ENCODE measurements at places on chromosomes 6 and 20. TPM values are rescaled to one million over a fixed set of nuclear protein-coding genes. Genes with fewer than 3 reads are reported as not detected.

GFRAL gene
- not detected for total RNA-seq

DPPA5 gene
- total RNA-seq, result not detected

DNA sequence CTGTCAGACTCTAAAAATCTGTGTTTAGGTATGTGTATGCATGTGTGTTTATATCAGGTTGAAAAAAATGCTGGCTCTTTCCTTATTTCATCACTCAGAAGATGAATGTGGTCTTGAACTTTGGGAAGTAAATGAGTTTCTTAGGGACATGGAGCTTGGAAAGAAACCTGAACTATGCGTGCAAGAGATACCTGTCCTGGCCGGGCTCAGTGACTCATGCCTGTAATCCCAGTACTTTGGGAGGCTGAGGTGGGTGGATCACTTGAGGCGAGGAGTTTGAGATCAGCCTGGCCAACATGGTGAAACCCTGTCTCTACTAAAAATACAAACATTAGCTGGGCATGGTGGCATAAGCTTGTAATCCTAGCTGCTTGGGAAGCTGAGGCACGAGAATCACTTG is 4.4 kb upstream of the GLP1R start:
- DNase-seq, result no peak

GRCh38 chr6:108294297-108294726 is 542 bp upstream of the AFG1L start:
- no peak for DNase-seq

BAK1 gene
- total RNA-seq, result 23.6 TPM

DNA sequence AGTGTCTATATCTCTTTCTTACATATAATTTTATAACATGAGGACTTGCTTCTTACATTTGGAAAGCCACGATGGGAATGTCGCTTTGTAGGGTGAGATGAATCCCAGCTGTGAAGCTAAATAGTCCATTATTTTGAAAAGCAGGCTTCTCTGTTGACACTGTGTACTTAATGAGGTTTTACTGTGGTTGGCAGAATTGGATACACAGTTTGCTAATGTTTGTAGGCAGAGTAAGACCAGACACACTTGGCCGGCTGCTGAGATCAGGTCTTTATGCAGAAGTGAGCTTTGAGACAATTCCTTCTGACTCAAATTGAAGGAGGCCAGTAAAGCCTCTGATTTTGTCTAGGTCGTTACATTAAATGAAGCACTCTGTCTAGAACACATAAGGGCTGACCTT is 93.0 kb downstream of the NDUFAF5 start:
- DNase-seq, result no peak

DNA sequence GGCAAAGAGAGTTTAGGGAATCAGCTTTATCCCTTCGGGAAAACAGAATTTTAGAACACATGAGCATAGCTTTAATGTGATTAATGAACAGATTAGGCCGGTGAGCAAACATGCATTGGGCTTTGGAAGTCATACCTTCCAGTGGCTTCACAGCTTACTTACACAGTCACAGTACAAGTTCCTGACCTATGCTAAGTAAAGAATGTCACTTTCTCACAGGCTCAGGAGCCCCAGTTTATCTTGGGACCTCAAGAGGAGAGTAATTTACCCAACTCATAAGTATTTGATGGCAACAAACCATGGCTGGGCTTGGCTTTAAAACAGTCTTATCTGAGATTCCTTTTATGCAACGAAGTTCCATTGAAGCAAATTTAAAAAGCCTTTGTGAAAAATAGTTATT is 195.9 kb downstream of the AKAP7 start:
- no peak for DNase-seq

- DNase-seq, result no peak
These were observed 125.5 kb downstream of the EPHA7 start for GRCh38 chr6:93293872-93294271.

ACTL10 gene
- total RNA-seq, result 0.06 TPM

DNA sequence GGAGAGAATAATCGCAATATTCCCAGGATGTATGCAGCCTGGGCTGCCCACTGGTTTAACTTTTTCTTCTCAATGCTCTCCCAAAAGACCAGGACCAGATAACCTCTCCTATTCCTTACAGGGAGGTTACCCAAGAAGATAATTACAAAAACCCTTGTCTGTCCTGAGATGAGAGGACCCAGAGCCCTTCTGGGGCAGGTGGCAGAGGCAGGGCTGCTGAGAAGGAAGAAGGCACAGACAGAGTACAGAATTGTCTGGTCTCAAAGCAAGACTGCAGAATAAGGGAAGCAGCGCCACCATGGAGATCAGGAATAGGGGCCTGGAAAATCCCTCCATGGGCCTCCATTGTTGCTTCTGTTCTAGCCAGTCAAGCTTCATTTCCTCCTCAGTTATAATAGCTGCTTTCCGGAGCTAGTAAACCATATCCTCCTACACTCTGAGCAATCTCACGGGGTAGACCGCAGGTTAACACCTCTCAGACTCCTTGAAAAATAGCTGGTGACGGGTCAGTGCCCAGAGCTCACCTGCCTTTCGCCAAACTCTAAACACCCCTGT is 463 bp upstream of the HLA-DMB start:
- DNase-seq, result no peak

GRCh38 chr6:100612094-100612493 is 147.4 kb upstream of the SIM1 start:
- DNase-seq, result no peak
